CD4-positive, CD25-positive, alpha-beta regulatory T cell (primary cell): ENCODE measurements at places on chromosomes 4 and X. TPM values are rescaled to one million over a fixed set of nuclear protein-coding genes. Genes with fewer than 3 reads are reported as not detected.

Gene SPANXN4
- not detected for polyA plus RNA-seq

Gene STAP1
- 1.8 TPM for polyA plus RNA-seq

Gene CRLF2
- not detected for polyA plus RNA-seq

Gene SLC38A5
- 16.9 TPM for polyA plus RNA-seq

Gene GSX2
- polyA plus RNA-seq = not detected
